GM06990 (cell line): ENCODE measurements at places on chromosomes 1 and 21.
A peak's percentile ranks its signal among the peaks of the same experiment; 100 is the strongest.

GRCh38 chr1:109846846-109847245 is 63.8 kb upstream of the CSF1 start:
- DNase-seq = no peak

GRCh38 chr21:37385179-37385765 is 18.7 kb downstream of the DYRK1A start:
- DNase-seq = no peak

GRCh38 chr1:100866041-100866900 is 28.4 kb downstream of the EXTL2 start:
- DNase-seq = no peak

DNA sequence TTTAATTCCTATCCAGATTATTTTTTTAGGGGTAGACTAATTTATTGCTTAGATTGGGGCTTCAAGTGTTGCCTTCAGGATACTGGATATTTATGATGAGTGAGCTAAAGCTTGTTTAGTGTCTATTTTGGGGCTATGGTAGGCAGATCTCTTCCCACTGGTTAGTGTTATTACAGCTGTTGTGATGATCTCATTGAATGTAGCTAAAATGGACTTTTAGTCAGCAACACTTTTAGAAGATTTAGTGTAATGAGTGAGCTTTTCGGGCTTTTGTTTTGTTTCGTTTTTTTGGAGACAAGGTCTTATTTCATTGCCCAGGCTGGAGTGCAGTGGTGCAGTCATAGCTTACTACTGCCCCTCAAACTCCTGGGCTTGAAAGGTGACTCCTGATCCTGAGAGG is 14.2 kb downstream of the THRAP3 start:
- DNase-seq = no peak

GRCh38 chr1:11943619-11944018 is 9.1 kb downstream of the PLOD1 start:
- DNase-seq = no peak

DNA sequence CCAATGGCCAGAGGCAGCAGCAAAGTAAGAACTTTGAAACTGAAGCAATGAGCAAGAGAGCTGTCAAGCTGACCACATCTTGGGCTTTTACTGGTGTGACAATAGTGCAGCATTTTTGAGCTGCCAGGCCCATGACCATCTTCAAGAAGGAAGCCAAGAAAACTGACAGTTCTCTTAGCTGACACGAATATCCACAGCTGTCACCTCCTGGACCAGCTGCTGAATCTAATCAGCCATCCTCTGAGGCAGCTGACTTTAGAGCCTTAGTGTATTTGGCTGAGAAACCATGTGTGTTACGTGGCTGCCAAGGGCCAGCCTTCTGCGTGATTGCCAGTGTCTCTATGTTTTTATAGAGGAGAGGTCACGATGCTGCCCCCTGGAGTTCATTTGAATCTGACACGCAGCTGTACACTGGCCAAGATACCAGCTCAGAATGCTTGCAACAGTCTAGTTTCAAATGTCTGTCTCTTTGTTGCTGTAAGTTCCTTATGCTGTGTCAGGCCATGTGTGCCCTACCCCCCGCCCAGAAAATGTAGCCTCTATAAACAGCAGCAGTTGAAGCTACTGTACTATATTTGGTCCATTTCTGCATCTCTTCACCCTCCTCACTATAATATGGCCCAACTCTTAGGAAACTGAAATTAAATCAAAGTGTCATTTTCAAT is 39.7 kb downstream of the PALMD start:
- DNase-seq = peak; percentile 25

DNA sequence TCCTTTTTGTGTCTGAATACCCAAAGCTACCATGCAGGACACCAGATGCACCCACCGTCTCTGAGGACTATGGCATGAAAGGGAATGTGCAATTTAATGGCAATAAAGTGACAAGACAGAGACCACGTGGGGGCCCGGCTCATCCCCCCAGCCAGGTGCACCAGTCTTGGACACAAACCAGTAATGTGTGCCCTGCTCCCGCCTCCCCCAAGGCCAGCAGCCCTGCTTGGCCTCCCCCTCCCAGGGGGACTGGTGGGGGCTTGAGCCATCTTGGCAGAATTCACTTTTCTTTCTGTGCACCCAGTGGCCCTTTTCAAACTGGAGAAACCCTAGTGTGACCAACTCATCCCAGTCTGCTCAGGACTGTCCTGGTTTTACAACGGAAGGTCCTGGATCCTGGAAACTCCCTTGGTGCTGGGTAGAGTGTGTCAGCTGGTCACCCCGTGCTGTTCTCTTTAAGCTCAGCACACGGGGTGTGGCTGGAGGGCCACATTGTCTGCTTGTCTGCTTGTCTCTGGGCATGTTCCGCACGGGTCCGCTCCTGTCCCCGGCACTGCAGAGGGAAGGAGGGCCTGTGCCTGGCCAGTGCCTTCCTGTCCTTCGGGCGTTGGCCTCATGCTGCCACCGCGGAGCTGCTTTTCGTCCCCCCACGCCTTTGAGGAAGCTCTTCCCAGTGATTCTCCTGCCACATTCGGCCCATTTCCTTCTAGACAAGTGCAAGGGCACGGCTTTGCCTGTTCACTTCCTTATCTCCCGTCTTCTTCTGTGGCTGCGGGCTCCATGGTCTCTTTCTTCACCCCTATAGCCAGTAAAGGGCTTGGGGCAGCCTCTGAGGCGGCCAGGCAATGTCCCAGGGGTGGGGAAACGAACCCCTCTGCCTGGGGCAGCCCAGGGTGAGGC is 45.8 kb upstream of the TTC34 start:
- DNase-seq = no peak

DNA sequence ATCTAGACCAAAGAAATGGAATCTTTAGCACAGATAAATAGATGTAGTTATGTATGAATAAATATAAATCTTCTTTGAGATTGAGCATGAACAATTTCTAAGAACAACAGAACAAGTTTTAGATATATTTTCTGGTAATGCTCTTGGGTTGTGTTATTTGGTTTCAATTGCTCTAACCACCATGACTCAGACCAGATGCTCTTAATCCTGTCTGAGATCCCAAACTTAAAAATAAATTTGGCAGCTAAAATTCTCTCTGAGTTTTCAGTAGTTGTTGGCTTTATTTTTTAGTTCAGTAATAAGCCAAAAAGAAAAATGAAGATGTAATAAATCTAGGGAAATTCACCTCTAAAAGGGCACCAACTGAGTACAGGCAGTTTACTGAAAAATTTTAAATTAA is 1693.4 kb downstream of the NCAM2 start:
- no peak for DNase-seq

DNA sequence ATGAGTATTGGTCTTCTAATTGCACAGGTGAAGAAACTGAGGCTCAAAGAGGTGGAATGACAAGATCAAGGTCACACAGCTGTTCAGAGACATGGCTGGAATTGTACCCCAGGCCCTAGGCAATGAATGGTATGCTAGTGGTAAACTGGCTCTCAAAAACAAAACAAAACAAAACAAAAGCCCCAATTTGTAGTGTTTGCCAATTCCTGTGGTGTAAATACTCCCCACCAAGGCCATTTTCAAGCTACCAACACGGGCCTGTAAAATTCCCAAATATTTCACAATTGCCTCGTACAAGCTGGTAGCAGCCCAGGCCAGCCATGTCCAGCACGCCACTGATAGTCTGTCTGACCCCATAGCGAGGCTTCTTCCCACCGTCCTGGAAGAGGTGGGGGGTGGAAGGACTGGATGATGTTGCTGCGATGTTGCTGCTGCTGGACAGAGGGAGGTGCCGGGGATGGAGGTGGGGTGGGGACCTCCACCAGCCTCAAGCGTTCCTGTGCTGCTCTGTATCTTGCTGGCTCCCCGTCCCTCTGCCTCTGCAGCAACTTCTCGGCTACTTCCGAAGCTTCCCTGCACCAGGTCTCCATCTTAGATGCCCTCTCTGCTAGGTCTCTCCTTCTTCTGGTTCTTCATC is 62.2 kb upstream of the RUNX3 start:
- DNase-seq = no peak

DNA sequence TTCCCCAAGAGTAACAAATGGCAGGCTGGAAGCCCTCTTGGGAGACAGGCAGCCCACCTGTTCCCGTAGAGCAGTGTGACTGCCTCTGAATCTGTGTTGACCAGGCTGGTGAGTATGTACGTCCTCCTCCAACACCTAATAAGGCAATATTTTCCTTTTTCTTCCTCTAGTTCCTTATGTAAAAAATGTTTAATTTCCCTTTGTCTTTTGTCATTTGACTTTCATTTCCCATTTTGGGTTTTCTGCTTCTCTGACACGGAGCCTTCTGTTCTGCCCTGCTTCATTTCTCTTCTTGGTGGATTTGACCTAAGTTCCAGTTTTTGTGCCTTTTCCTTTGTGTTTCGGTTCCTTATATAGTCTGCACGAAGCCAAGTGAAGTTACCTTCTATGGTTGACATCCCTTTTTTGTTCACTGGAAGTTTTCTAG is 65.8 kb upstream of the ATF3 start:
- DNase-seq = no peak
